ENCODE measurements at places on chromosomes 2 and 18. TPM values are rescaled to one million over a fixed set of nuclear protein-coding genes. Genes with fewer than 3 reads are reported as not detected.

The DLX2 gene
- not detected for total RNA-seq

The SERPINB10 gene
- total RNA-seq: not detected

The UBE2E3 gene
- total RNA-seq: 36.3 TPM

The SOWAHC gene
- 0.29 TPM for total RNA-seq

The SCTR gene
- not detected for total RNA-seq

The PGAP1 gene
- total RNA-seq: 44.9 TPM

The FBXO41 gene
- total RNA-seq: 16.6 TPM

The CD8B2 gene
- total RNA-seq: 0.15 TPM

The PDE11A gene
- total RNA-seq: not detected

The POTEC gene
- total RNA-seq: not detected

The UGT1A1 gene
- not detected for total RNA-seq

The CENPA gene
- total RNA-seq: 27.7 TPM

The UGT1A6 gene
- not detected for total RNA-seq

The PROKR1 gene
- total RNA-seq: 0.05 TPM

The RGPD8 gene
- 8.4 TPM for total RNA-seq

The RRM2 gene
- total RNA-seq: 333 TPM

The DTNB gene
- 28.9 TPM for total RNA-seq

The HTR2B gene
- total RNA-seq: not detected

The IL37 gene
- 0.39 TPM for total RNA-seq

The STPG4 gene
- 0.22 TPM for total RNA-seq

The EML6 gene
- 0.54 TPM for total RNA-seq

The ROCK2 gene
- total RNA-seq: 19.3 TPM

The SERPINB5 gene
- not detected for total RNA-seq

The MOCOS gene
- 0.17 TPM for total RNA-seq

The VWC2L gene
- total RNA-seq: not detected

The CLIP4 gene
- total RNA-seq: 29.4 TPM

The C2orf74 gene
- total RNA-seq: 4.6 TPM

The MALL gene
- not detected for total RNA-seq

The CCNT2 gene
- 49.7 TPM for total RNA-seq

The ZNF513 gene
- 19.7 TPM for total RNA-seq

The MRO gene
- not detected for total RNA-seq

The CAVIN2 gene
- total RNA-seq: not detected

The CYP27C1 gene
- total RNA-seq: not detected

The MEP1B gene
- 0.10 TPM for total RNA-seq

The FHOD3 gene
- not detected for total RNA-seq

The RND3 gene
- not detected for total RNA-seq

The FOXD4L1 gene
- total RNA-seq: 0.10 TPM

The NFATC1 gene
- 38.2 TPM for total RNA-seq

The UBR3 gene
- 27.1 TPM for total RNA-seq

The SPC25 gene
- total RNA-seq: 21.4 TPM

The CDKL4 gene
- total RNA-seq: 0.54 TPM

The CABYR gene
- total RNA-seq: 1.2 TPM

The ITGB6 gene
- total RNA-seq: not detected

The LCT gene
- 0.74 TPM for total RNA-seq

The ASPRV1 gene
- total RNA-seq: 1.1 TPM

The LYG1 gene
- total RNA-seq: 2.8 TPM

The SCYGR1 gene
- not detected for total RNA-seq

The MC5R gene
- total RNA-seq: 0.15 TPM

The PPP1R1C gene
- total RNA-seq: not detected

The SCN3A gene
- not detected for total RNA-seq

The OSBPL1A gene
- 1.1 TPM for total RNA-seq

The HSPD1 gene
- 269 TPM for total RNA-seq

The TUBA4B gene
- not detected for total RNA-seq

The LAMA3 gene
- not detected for total RNA-seq

The CNRIP1 gene
- not detected for total RNA-seq

The CTDP1 gene
- total RNA-seq: 35.1 TPM

The EIF2AK3 gene
- 30.5 TPM for total RNA-seq

Data from T-helper 1 cell treated with Interleukin-12 subunit alpha and Interleukin-12 subunit beta and Interleukin-4 antibody, amounts not matched to agents 30 ng/mL and 1 ng/mL, for 36 hours (primary cell).